ENCODE measurements at places on chromosomes 13 and 19. TPM values are rescaled to one million over a fixed set of nuclear protein-coding genes. Genes with fewer than 3 reads are reported as not detected.

Gene SUCLA2
- total RNA-seq = 44.2 TPM

Gene TEX101
- total RNA-seq = not detected

Gene ANKRD10
- total RNA-seq = 59.1 TPM

Gene ACER1
- total RNA-seq = not detected

Gene APOC4
- not detected for total RNA-seq

GRCh38 chr13:23847497-23847896, 41.7 kb downstream of the MIPEP start:
- no peak for DNase-seq

GRCh38 chr13:41694545-41695301, 237.4 kb downstream of the RGCC start:
- DNase-seq = peak; percentile 87

DNA sequence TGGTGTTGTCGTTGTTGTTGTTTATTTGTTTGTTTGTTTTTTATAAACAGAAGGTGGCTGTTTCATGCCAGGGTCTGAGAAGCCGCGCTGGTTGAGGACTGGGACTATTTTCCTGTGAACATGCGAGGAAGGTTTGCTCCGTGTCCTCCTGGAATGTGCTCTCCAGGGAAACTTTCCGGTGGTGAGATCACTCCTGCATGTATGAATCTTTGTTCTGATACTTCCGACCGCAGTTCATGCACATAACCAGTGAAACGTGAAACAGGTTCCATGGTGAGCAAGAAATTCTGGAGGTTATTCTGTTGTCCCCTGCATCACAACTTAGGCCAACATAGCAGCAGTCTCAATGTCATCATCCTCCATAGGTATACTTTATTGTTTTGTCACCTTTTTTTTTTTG, 187.6 kb upstream of the ARGLU1 start:
- DNase-seq = no peak

- peak; percentile 35 for DNase-seq
Observed at GRCh38 chr19:46715975-46716671, 791 bp downstream of the PRKD2 start.

- no peak for DNase-seq
Observed at GRCh38 chr19:10201176-10201575, 6.4 kb upstream of the DNMT1 start.

DNA sequence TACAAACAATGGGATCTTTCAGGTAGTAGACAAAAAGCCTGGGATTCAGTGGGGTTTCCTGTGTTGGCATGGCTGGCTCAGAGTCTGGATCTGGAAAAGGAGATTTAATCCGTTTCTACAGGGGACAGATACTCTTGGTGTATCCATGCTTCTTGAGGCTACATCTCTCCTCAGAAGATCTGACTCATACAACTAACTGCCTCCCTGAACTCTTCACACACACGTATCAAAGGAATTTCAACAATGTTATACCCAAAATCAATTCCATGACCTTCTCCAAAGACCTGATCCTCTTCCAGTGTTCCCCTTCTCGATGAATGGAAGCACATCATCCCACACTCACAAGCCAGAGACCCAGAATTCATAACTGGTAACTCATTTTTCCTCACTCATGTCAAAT, 435.3 kb upstream of the NBEA start:
- DNase-seq = no peak

GRCh38 chr13:27037571-27037970, 134.0 kb downstream of the USP12 start:
- DNase-seq = no peak

- peak; percentile 83 for DNase-seq
Observed at GRCh38 chr19:2084993-2085720, 11.0 kb downstream of the MOB3A start.

DNA sequence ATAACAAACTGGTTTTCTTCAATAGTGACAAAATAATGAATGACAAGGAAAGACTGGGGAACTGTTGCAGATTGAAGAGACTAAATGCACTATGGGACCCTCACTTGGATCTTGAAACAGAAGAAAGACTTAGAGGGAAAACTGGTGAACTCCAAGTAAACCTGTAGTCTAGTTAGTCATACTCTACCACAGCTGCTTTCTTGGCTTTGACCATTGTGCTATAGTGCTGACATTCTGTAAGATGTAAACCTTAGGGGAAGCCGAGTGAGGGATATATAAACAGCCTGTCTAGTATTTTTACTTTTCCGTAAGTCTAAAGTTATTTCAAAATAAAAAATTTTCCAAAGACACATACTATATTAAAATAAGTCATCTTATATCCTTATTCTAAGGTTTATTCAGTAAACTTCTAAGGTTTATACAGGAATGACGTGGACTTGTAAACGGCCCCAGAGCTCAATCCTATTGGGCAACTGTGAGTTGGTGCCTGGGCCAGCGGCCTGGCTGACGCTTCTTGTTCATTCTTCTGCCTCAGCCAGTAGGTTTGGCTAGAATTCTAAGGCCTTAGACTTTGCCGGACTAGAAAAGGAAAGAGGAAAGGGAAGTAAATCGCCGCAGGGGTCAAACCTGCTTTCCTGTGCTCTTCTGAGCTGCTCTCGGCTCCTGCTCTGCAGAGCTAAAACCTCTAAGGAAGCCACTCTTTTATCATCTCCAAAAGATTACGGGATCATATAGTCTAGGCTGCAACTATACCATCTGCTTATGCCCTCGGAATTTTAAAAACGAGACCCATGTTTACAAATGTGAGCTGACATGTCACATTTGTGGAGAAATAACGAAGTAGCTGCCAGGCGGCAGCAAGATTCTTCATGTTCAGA, 33.6 kb upstream of the UBE2L5 start:
- no peak for DNase-seq

- DNase-seq = no peak
Observed at GRCh38 chr13:48808683-48809082, 155.0 kb downstream of the CYSLTR2 start.
